ENCODE measurements at places on chromosomes 1 and 21.

DNA sequence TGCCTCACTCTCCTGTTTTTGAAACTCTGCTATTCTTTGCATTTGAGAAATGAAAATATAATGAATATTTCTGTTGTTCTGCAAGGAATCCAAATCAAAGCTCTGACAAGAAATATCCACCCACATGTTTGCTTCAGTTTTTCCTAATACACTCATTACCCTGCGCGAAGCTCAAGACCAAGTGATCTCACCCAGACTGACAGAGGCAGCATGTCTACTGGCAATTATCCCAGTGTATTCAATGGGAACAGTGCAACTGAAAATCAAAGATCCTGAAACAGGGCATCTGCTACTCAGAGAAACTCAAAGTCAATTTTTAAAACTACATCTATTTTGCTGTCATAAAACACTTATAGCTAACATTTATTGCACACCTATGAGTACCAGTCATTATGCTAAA, 321.0 kb upstream of the LRRC7 start:
- DNase-seq: no peak

- no peak for DNase-seq
Observed at GRCh38 chr1:217528271-217528670, 102.6 kb downstream of the GPATCH2 start.

DNA sequence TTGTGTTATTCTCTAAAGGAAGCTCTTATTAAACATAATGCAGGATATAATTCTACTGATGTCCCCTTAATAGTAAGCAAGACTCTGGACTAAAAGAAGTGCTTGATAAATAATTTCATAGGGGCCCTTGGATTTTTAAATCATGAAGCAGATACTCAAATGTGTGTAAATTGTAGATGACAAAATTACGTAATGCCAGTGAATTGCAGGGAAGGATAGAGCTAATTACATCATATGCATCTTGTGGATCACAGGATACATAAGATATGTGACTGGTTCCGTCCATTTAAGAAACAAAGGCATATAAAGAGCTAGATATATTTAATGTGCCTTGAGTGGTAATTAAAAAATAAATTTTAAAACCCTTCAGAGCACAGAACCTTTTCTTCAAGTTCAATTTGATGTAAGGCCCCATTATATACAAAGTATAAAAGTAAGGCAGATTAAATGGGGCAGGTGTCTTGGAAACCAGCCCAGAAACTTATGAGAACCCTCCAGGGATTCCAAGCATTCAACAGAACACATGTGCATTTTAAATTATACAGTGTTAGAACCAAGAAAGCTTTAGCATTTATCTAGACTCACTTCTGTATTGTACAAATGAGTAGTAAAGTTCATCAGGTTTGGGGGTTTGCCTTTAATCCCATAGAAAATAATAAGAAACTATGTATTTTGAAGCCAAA, 190.4 kb downstream of the NCAM2 start:
- no peak for DNase-seq

- DNase-seq: peak; percentile 79
Observed at GRCh38 chr1:245060684-245061374, 94.0 kb upstream of the KIF26B start.

GRCh38 chr21:27528697-27529096, 561.8 kb upstream of the ADAMTS5 start:
- DNase-seq: no peak

GRCh38 chr1:220249522-220249921, 22.7 kb downstream of the RAB3GAP2 start:
- no peak for DNase-seq

DNA sequence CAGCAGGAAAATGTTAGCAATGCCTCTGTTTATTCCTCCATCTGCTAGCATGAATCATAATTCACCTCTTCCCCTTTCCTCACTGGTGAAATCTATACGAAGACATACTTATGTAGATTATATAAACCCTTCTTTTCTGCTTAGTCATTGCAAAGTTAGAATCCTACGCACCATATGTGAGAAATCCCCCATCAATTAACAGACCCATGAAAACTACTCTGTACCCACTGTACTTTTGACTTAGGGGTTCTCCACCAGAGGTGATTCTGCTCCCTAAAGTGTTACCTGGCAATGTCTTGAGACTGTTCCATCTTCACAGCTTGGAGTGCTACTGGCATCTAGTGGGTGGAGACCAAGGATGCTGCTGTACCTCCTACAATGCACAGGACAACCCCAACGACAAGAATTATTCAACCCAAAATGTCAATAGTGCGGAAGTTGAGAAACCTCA, 49.6 kb upstream of the KCTD3 start:
- DNase-seq: peak; percentile 28

DNA sequence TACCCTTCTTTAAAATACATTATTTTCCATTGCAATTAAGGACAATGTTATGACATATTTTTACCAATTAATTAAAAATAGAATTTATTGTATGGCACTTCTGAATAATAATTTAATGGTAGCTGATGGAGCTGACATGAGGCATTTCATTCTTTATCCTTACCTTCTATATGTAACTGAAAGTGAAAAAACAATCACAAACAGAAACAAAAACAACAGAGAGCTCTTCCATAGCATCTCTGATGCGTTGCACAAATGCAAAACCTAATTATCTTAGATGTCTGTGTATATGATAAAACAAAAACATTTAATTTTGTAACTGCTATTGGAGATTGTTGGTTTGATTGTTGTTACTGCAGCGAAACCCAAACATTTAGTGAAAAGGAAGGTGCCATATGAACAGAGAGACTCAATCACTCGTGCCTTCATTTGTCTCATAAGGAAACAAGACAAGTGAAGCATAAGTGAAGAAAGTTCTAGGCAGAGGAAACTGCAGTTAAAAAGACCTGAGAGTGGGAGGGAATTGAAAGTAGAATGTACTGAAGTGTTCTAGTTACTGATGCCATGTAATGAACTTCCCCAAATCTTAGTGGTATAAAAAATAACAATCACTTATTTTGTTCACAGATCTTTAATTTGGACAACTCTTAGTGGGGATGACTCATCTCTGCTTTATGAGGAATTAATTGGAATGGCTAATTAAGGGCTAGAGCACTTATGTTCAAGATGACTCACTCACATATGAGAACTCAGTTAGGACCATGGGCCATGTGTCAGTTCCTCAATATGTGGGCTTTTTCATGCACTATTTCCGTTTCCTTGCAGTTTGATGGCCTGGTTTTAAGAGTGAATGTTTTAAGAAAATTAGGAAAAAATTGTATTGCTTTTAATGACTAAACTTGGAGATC, 245.0 kb upstream of the OLFM3 start:
- DNase-seq: no peak

GRCh38 chr1:84291882-84292655, 9.4 kb upstream of the SAMD13 start:
- DNase-seq: no peak

Measured in endothelial cell of umbilical vein (primary cell).